ENCODE measurements at places on chromosomes 7 and 10.

DNA sequence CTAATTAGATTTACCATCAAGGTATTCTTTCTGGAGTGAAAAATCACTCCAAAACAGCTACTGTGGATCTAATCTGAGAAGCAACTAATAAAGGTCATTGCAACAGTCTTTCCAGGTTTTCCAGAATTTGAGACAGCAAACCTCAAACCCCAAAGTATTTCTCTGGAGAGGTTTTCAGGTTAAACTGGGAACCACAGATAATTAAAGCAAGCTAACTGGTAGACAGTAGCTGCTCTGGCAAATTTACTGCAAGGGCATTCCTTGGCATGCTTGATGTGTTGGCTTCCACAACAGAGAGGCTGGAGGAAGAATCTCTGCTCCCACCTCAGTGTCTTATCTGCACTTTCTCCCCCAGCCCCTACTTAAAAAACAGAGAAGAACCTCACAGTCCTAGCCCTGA, 140.0 kb upstream of the NRBF2 start:
- no peak for DNase-seq

GRCh38 chr7:54980521-54980920, 38.3 kb upstream of the EGFR start:
- no peak for DNase-seq

DNA sequence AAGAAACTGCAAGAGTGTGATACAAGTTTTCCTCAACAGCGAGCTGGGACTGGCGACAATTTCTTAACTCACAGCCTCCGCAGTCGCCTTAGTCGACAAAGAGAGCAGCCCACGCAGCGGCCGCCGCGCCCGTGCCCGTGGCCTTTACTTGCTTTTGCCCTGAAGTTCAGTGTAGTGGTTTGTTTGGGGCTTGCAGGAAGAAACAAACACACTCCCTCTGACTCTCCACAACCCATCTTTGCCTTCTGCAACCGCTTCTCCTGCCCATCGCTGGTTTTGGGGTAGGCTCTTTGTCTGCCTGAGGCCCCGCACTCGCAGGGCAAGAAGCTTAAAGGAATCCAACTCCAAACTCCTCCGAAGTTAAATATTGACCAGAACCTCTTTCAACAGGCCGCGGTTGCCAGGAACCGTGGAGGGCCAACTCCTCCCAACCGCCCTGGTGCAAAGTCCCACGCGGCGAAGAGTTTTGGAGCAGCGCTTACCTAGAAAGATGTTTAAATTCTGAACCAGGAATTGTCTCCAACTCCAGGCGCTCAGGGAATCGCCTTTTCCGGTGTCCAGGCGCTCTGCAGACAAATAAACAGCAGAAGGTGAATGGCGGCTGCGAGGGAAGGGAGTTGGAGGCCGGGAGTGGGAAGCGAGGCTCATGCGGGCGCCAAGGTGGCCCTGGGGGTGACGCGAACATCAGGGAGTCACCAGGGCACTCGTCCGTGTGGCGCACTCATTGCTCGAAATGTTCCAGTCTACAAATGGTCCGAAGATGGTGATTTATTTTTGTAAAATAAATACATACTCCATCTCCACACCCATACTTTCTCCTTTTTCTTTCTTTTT, 8.3 kb downstream of the HOXA4 start:
- no peak for DNase-seq

DNA sequence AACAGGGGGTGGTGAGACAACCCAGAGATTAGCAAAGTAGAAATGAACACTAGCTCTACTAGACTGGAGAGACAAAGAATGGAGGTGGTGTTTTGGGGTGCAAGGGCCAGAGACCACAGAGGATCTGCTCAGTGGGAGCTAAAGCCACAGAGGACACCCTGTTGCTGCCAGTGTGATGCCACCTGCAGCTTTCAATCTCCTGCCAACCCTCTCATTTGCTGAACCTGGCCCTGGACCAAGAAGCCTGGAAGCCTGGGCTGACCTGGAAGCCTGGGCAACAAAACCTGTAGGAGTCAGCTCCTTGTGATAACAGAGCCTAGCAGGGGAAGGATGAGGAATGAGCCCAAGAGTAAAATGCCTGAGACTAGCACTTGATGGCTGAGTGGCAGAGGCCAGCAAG, 81.1 kb upstream of the ADO start:
- no peak for DNase-seq

- DNase-seq = no peak
Measured at GRCh38 chr7:4715410-4715776, 33.3 kb downstream of the FOXK1 start.

GRCh38 chr10:56469482-56469881, 108.4 kb upstream of the ZWINT start:
- DNase-seq = no peak

GRCh38 chr10:79242620-79243152, 104.6 kb upstream of the PPIF start:
- peak; percentile 62 for DNase-seq

- DNase-seq = no peak
Measured at GRCh38 chr10:18340496-18341051, 200.3 kb downstream of the CACNB2 start.

DNA sequence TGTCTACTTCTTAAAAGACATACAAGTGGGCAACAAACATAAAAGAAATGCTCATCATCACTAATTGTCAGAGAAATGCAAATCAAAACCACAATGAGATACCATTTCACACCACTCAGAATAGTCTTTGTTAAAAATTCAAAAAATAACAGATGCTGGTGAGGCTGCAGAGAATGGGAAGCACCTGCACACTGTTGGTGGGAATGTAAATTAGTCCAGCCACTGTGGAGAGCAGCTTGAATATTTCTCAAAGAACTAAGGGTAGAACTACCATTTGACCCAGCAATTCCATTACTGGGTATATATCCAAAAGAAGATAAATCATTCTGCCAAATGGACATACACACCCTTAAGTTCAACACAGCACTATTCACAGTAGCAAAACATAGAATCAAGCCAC, 61.8 kb upstream of the STEAP1 start:
- no peak for DNase-seq

DNA sequence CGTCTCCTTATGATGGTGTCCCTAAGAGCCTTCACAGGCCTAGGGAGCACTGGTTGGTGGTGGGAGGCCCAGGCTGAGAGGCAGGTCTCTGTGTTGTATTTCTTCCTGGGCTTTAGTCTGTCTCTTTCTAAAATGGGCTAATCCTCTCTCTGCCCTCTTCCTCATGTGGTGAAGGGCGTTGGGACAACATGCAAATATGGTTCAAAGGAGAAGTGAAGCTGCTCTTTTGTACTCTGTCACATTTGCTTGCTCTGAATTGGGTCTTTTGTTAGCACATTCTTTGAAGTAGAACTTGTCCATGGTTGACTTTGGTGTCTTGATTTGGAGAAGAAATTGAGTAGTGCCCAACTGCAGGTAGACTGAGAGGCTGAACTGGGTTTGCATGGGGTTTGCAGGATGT, 814 bp downstream of the HK1 start:
- DNase-seq = no peak

GRCh38 chr7:36224934-36225858, 72.1 kb downstream of the EEPD1 start:
- no peak for DNase-seq

- no peak for DNase-seq
Measured at GRCh38 chr7:156168434-156168833, 356.2 kb upstream of the SHH start.

DNA sequence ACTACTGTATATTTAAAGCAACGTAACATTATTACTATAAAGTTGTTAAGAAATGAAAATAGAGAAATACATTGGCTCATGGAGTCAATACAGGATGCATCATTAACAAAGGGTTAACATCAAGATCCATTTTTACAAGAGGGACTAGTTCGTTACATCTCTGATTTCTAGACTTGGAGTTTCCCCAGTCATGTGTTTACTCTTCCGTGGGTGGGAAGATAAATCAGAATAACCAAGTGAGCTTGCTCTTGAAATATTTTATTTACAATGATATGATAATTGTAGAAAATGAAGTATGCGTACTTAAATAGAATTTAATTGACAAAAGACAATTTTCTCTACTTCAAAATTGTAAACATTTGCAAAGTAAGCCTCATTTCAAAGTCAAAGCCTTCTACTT, 1.0 kb upstream of the PRKAR2B start:
- DNase-seq = no peak

- DNase-seq = no peak
Measured at GRCh38 chr10:15166325-15166724, 2.2 kb downstream of the NMT2 start.

DNA sequence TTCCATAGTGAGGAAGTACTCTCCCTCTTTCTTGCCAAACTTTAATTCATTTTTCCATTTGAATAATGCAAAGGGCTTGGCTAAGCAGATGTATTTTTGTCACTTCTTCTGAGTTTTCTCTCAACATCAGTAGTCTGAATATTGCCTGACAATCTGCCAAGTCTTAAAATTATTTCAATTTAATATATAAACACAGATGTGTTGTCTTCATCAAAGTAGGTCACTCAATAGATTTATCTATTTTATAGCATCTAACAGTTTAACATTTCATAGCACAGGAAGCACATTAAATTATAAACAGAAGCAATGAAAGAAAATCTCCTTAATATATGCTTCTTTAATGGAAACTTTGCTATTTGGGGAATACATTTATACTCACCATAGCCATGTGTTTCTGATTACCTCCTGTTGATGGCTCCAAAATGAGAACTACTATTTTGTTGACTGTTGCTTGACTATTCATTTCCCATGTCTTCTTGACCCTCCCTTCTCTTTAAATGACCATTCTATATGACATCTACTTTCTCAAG, 4.5 kb downstream of the CPED1 start:
- no peak for DNase-seq

- no peak for DNase-seq
Measured at GRCh38 chr10:10967581-10968256, 50.0 kb upstream of the CELF2 start.

- no peak for DNase-seq
Measured at GRCh38 chr7:94301024-94301586, 93.6 kb upstream of the COL1A2 start.

DNA sequence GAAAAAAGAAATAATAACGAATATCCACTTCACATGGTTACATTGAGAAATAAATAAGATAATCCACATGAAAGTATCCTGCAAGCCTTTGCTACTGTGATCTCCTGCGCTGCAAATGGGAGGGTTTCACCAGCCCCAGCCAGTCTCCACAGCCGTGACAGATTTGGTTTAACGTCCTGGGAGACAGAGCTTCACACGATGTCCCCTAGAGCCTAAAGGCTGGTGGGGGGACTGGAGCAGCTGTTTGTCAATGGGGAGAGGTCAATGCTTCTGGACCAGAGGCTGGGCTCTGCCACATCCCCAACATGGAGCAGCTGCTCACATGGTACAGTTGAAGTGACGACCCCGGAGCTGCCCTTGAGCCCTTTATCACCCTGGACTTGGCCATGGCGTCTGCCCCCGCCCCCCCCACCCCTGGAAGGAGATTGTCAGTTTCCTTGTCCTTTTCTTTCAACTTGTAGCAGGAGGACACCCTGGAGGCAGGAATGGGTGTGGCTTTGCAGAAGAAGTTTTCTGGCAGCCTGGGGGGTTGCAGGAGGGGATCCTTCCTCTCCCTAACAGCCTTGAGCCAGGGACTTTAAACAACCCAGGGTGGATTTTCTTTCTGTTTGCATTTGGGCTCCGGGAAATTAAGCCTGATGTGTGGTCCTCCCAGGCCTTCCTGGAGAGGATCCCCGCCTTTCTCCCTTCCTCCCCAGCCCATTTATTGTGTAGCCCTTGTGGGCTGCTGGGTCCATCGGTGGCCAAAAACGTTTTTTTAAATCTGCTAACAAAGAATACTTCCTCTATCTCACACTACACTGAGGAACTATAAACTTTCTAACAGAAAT, 37.0 kb upstream of the MXI1 start:
- no peak for DNase-seq

DNA sequence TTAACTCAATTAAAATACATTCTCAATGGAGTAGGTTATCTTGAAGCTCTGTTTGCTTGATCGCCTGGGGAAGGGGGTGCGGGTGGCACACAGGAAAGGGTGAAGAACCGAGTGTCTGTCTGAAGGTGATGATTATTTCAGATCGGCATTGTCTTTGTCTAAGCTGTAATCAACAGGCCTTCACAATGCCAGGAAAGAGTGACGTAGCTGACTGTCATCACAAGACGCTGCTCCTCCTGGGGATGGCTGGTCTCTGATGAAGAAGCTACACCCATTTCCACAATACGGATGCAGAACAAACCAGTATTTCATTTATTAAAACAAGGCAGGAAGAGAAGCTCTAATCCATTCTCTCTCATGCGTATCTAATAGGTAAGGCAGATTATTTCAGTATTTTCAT, 19.4 kb downstream of the JCAD start:
- DNase-seq = no peak

DNA sequence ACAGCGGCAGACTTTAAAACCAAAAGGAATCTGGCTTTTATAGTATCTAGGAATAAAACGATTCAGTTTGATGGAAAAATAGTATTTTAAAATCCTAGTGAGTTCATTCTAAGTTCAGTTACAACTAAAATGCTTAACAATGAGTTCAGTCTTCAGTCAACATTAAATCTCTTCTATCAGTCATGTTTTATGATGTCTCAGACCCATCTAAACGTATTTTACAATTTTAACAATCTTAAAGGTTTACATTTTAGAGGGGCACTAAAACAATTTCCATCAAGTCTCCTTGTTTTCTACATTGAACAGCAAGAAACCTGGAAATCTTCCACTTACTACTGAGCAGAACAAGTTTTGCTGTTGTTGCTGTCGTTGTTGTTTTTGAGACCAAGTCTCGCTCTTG, 10.0 kb downstream of the SVOPL start:
- no peak for DNase-seq

GRCh38 chr10:4066581-4067390, 281.8 kb upstream of the KLF6 start:
- no peak for DNase-seq

DNA sequence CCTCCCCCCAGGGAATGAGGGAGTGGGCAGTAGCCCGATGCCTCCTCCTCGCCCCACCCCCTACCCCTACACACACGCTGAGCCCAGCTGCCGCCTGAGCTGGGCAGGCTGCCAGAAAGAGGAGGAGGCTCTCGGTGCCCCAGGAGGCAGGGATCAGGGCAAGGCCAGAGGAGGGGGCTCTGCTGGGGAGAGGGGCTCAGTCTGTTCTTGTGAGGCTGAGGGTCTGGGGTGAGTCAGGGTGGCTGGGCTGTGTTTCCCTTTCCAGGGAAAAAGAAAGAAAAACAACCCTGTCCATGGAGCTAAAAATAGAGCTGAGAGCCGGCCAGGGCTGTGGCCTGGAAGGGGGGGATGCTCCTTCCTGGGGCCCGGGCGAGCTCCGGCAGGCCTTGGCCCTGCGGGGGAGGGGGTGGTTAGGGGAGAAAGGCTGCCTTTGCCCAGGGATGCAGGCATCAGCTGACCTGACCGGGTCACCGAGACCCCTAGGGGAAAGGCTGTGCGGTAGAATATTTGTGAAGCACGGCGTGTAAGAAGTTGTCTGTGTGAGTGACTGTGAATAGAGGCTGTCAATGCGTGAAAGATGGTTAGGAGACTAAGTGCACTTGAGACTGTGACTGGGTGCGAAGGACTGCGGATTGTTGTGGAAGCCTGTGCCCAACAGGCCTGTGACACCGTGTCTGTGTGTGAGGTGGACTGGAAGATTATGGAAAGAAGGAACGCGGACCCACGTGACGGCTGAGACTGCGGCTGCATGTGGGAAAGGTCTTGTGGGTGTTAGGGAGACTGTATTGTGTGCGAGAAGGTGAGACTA, 1.2 kb upstream of the LZTS2 start:
- DNase-seq = peak; percentile 65

All from activated CD4-positive, alpha-beta T cell treated with anti-CD3 and anti-CD28 coated beads, Interleukin-2, amount 10 ng/mL, durations not matched to agents 7 days and 5 days (primary cell).